ENCODE measurements at places on chromosomes 3 and 15. TPM values are rescaled to one million over a fixed set of nuclear protein-coding genes. Genes with fewer than 3 reads are reported as not detected.

DNA sequence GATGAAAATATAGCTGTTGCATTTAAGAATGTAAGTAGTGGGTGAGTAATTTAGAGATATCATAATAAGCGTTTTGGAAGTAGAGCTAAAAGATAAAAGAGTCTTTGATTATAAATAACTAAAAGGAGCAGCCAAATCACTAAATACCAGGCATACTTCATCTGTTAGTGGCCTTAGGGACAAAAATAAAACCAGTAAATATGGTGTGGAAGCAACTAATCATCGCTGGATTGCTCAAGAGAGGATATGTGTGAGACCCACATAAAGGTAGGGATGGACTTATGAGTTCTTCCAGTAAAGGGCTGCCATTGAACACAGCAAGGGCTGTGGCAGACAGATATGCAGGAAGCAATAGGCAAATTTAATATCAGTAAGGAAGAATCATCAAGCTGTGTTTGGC lies 356.2 kb downstream of the CNTN4 start:
- no peaks in the 10 kb centered on the region for H3K27me3 ChIP-seq
- H3K4me1 ChIP-seq: no peaks in the 10 kb centered on the region
- H3K4me3 ChIP-seq: no peak overlapping the region
- no peak for DNase-seq

Gene NSMCE3
- 16.1 TPM for total RNA-seq

Gene FAM81A
- total RNA-seq: 0.41 TPM

DNA sequence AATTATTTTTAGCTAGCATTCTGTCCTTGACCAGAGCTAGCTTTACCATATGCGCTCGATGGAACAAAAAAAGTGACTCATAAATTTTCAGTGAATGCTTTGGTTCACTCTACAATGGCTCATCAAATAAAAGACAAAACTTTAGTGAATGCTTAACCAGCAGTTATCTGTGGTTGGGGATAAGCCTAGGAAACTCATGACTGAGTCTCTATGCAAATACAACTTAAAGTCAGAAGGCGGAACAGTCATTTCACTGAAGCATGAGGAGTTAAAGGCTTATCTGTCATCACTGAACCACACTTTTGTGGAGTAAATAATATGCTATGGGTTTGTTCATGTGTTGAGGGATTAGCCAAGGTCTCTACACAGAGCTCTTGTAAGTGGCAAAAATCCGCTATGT lies 308.4 kb downstream of the SQOR start:
- no peaks in the 10 kb centered on the region for H3K36me3 ChIP-seq
- H3K27ac ChIP-seq: no peak overlapping the region
- H3K4me1 ChIP-seq: peaks cover 11% of the 10 kb centered on the region
- no peak overlapping the region for H3K4me3 ChIP-seq

Gene NRROS
- 0.58 TPM for total RNA-seq

DNA sequence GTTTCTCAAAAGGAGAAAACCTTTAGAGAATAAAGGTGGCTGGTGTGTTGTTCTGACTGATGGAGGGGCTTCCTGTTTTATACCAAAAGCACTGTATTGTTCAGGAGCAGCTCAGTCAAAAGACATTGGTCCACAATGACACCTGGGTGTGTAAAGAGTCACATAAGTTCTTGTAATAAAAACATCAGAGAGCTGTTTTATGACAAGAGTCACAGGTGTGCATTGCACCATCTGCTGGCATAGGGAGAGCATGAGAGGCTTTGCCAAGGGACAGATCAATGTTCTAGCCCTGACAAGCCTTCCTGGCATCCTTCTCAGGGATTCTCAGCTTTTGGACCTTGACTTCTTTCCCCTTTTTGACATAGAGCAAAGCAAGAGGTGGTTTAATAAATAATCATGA lies 20.4 kb downstream of the ARPP21 start:
- no peaks in the 10 kb centered on the region for H3K36me3 ChIP-seq
- H3K27me3 ChIP-seq: no peaks in the 10 kb centered on the region
- H3K4me3 ChIP-seq: no peak overlapping the region
- H3K27ac ChIP-seq: no peak overlapping the region
- no peaks in the 10 kb centered on the region for H3K4me1 ChIP-seq

- H3K4me3 ChIP-seq: no peak overlapping the region
- no peak for DNase-seq
- H3K27me3 ChIP-seq: peaks cover 26% of the 10 kb centered on the region
- H3K27ac ChIP-seq: no peak overlapping the region
- H3K4me1 ChIP-seq: peaks cover 3% of the 10 kb centered on the region
Observed at GRCh38 chr3:190325923-190326322, 3.7 kb upstream of the CLDN1 start.

- no peak overlapping the region for H3K27ac ChIP-seq
- no peak for DNase-seq
- H3K36me3 ChIP-seq: no peaks in the 10 kb centered on the region
- H3K27me3 ChIP-seq: no peaks in the 10 kb centered on the region
- H3K4me1 ChIP-seq: peaks cover 8% of the 10 kb centered on the region
Observed at GRCh38 chr3:184733181-184733580, 21.3 kb upstream of the MAGEF1 start.

Gene C3orf80
- not detected for total RNA-seq

- no peaks in the 10 kb centered on the region for H3K4me1 ChIP-seq
- no peaks in the 10 kb centered on the region for H3K27me3 ChIP-seq
- DNase-seq: no peak
- H3K4me3 ChIP-seq: no peak overlapping the region
Observed at GRCh38 chr3:44939581-44940036, 36.4 kb downstream of the ZDHHC3 start.

- no peaks in the 10 kb centered on the region for H3K27me3 ChIP-seq
- no peaks in the 10 kb centered on the region for H3K36me3 ChIP-seq
- no peak overlapping the region for H3K27ac ChIP-seq
- DNase-seq: no peak
- no peak overlapping the region for H3K4me3 ChIP-seq
Observed at GRCh38 chr15:80736560-80736959, 41.5 kb downstream of the ABHD17C start.

DNA sequence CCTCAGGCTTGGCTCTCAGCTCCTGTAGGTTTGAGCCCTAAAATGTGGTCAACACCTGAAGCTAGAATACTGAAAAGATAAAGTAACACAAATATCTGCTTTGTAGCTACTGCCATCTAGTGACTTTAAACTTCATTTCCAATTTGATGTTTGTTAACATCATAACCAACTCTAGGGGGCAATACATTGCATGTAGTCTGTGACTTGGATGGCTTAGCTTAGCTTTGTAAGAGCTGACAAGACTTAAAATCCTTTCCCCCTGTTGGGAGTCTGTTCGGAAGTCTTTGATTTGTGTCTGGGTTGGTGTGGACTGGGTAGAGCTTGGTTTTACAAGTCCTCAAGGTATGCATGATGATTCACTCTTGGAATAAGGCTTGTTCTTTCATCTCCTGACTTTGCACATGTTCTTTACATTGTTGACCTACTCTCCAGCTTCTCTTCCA lies 51.7 kb downstream of the SCN11A start:
- DNase-seq: peak; percentile 79
- no peaks in the 10 kb centered on the region for H3K27me3 ChIP-seq
- no peaks in the 10 kb centered on the region for H3K36me3 ChIP-seq
- no peaks in the 10 kb centered on the region for H3K4me1 ChIP-seq
- no peak overlapping the region for H3K4me3 ChIP-seq

DNA sequence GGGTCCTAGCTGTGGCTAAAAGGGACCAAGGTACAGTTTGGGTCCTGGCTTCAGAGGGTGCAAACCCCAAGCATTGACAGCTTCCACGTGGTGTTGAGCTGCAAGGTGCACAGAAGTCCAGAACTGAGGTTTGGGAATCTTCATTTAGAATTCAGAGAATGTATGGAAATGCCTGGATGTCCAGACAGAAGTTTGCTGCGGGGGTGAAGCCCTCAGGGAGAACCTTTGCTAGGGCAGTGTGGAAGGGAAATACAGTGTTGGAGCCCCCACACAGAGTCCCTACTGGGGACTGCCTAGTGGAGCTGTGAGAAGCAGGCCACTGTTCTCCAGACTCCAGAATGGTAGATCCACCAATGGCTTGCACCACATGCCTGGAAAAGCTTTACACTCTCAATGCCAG lies 17.9 kb downstream of the RNF13 start:
- H3K4me1 ChIP-seq: peaks cover 1% of the 10 kb centered on the region
- H3K4me3 ChIP-seq: no peak overlapping the region
- H3K36me3 ChIP-seq: no peaks in the 10 kb centered on the region
- H3K27ac ChIP-seq: no peak overlapping the region

Gene LRTM1
- not detected for total RNA-seq

DNA sequence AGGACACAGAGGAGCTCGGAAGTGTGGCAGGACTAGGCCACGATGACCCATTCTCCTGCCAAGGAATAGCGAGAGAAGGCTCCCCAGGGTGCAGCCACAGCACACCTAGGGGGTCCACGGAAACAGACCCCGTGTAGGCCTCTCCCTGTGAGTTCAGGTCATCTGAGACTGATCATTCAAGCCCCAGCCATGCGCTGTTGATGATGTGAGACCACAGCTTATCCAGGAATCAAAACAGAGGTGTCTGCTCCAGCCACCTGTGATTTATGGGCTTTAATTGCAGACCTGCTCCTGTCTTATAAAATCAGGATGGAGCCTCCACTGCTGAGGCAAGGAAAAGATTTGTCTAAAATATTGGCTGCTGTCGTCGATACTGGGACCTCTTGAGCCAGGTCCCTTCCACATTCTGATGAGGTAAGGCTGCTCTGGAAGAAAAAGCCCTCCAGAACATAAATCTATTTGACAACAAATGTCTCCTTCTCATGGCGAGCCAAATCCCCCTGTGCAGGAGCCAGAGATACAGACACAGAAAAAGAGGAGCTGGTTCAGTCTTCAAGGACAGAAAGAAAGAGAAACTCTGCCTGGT lies 186.7 kb downstream of the TJP1 start:
- no peak for DNase-seq
- no peaks in the 10 kb centered on the region for H3K36me3 ChIP-seq
- no peaks in the 10 kb centered on the region for H3K27me3 ChIP-seq
- no peak overlapping the region for H3K4me3 ChIP-seq

Gene CACNA2D2
- total RNA-seq: 9.5 TPM

Measured in neural progenitor cell (in vitro differentiated cells).